Vagina (tissue), 2 donors: ENCODE measurements at places on chromosomes 5 and 9. TPM values are rescaled to one million over a fixed set of nuclear protein-coding genes. Genes with fewer than 3 reads are reported as not detected.
A peak's percentile ranks its signal among the peaks of the same experiment; 100 is the strongest.

Gene TMEM232
- 4.2 TPM for total RNA-seq

Gene ASPN
- total RNA-seq = 2.9 TPM

Gene SOHLH1
- not detected for total RNA-seq

Gene KIF20A
- 2.5 TPM for total RNA-seq

Gene ARID3C
- total RNA-seq = not detected

Gene CD14
- total RNA-seq = 48.4 TPM

Gene PDE8B
- 5.9 TPM for total RNA-seq

Gene CAMK4
- total RNA-seq = 11.8 TPM

Gene ZNF618
- total RNA-seq = 7.4 TPM

Gene RASEF
- 7.6 TPM for total RNA-seq

Gene SOX30
- not detected for total RNA-seq

Gene LEAP2
- 4.2 TPM for total RNA-seq

Gene MYOZ3
- not detected for total RNA-seq

Gene AGPAT2
- total RNA-seq = 87.2 TPM

Gene CRAT
- 59.9 TPM for total RNA-seq

- DNase-seq = no peak
Observed at GRCh38 chr5:15904899-15905830, 274.4 kb downstream of the MARCHF11 start.

GRCh38 chr5:147819261-147819770, 12.2 kb downstream of the SPINK1 start:
- DNase-seq = no peak

DNA sequence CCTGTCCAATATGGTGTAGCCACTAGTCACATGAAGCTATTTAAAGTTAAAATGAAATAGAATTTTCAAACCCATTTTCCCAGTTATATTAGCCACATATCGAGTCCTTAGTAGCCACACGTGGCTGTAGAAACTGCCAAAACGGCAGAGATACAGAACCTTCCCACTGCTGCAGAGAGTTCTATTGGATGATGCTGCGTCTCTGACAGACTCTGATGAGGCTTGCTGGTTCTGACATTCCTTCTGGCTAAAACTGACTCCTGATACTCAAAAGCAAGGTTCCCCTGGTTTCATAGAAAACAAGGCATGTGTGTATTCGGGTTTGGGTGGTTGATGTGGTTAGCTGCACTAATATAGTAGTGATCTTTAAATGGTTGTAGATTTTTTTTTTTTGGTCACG, 91.5 kb downstream of the TLE4 start:
- no peak for DNase-seq

DNA sequence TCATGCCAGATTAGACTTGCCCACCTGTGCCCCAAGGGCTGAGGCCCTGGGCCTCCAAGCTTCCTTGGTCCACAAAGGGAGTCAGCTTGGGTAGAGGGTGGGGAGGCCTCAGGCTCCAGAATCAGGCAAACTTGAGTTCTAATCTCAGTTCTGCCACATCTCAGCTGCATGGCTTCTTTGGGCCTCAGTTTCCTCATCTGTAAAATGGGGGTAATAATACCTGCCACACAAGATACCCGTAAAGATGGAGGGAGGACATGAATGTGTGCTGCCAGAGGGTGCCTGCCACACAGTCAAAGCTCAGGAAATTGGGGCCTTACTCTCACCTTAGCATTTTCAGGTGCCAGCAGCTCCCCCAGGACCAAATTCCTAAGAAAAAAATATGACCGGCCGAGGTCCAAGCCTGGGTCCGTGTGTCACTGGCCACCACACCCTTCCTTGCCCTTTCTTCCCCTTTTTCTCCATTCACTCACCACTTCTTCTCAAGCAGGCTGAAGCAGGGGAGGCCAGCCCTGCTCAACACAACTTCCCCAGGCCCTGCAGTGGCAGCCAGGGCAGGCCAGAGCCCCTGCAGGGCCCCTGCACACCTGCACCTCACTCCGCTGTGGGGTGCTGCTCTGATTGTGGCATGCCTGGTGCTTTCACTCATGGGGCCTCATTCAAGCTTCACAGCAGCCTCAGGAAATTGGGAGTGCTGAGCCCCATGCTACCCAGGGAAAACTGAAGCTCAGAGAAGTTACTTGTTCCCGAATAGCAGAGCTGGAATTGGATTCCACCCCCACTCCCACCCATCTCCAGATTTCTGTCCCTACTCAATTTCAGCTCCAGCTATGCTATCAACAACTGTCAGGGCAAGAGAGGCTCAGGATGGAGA, 3.9 kb downstream of the RGS14 start:
- DNase-seq = no peak

GRCh38 chr5:122967625-122968024, 68.9 kb downstream of the PPIC start:
- DNase-seq = no peak

DNA sequence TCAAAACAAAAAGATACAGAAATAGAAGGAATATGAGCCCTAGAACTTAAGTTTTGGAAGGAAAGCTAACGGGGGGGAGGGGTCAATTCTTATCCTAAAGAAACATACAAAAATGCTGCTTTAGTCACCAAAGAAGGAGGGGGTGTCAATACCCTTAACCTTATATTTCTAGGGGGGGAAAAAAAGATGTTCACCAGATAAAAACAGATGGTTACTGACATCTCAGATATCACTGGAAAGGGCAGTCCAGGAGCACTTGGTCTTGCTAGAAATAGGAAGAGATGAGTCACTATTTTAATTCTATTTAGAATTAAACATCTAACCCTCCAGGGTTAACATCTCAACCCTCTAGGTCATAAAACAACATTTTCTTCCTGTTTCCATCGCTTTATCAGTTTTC, 1.7 kb downstream of the DIAPH1 start:
- no peak for DNase-seq

- DNase-seq = peak; percentile 84
Observed at GRCh38 chr5:141493500-141494422, 4.9 kb downstream of the PCDHGC5 start.

GRCh38 chr5:150058480-150059126, 27.8 kb downstream of the CSF1R start:
- no peak for DNase-seq

DNA sequence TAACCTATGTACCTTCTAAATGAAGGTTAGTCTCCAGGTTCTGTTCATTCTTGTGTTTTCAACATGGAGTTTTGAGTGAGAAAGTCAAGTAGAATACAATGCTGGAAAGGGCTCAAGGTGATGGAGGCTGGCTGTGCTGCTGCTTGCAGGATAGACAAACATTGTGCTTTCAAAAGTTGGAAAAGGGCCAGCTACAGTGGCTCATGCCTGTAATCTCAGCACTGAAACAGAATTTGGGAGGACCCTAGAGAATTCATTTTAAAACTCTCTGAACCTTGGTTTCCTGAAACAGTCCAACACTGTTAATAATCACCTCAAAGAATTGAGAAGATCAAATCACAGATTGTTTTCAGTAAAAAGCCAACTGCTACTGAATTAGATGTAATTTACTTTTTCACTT, 15.4 kb upstream of the IARS1 start:
- no peak for DNase-seq

DNA sequence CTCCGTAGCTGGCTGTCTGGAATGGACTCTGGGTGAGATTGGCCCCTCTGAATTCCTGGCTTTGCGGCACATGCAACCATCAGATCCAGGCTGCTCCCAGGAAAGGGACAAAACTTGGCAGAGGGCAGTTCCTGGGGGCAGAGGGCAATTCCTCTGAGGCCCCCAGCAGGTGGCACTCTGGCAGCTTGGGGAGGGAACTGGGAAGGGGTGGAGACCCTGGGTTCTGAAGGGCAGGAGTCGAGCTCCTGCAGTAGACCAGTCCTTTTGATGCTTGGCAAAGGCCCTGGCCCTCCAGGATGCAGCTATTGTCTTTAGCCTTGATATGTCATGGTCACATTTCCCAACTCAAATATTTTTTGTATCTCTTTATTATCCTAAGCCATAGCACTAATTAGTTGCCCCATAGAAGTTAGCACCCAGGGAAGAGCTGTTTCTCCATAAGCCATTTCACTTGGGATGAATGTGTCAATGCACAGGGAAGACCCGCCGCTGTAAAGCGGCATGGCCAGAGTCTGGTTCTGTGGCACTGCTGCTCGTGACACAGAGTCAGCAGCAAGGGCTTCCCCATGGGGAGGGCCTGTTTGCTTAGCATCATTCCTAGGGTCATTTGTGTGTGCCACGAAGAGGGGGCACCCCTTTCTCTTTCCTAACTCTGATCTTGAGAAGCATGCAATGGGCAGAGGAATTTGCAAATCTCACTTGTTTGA, 51.2 kb upstream of the CDK20 start:
- DNase-seq = no peak

DNA sequence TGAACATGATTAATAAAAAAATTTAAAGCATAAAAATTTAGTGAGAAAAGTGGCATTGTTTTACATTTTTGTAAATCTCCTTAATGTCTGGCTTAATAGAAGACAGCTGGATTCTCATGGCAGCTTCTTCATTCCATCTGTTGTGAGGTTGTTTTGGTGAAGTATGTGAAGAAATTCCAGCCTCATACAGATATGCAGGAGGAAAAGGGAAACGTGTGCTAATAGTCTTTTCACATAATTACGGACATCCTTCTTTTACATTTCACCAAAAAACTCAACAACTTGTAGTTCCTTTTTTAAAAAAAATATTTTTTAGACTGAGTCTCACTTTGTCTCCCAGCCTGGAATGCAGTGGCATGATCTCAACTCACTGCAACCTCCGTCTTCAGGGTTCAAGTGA, 46.9 kb downstream of the HACD4 start:
- no peak for DNase-seq

- no peak for DNase-seq
Observed at GRCh38 chr5:139282197-139282557, 11.4 kb upstream of the MATR3 start.

DNA sequence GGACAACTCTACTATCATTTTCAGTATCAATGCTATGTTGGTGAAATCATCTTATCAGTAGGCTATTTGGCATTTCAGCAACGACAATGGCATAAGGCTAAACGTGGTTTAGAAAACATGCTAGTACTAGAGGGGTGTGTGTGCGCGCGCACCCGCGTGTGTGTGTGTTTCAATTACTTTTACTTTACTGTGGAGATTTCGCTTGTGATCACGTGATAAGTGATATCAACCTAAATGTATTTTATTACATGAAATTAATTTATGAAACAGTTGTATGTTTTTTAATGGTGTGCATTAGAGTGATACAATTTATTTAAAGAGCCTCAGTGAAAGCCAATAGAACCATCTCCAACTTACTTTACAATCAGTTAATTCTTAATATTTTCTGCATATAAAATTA, 587.9 kb upstream of the ITGA1 start:
- DNase-seq = no peak

DNA sequence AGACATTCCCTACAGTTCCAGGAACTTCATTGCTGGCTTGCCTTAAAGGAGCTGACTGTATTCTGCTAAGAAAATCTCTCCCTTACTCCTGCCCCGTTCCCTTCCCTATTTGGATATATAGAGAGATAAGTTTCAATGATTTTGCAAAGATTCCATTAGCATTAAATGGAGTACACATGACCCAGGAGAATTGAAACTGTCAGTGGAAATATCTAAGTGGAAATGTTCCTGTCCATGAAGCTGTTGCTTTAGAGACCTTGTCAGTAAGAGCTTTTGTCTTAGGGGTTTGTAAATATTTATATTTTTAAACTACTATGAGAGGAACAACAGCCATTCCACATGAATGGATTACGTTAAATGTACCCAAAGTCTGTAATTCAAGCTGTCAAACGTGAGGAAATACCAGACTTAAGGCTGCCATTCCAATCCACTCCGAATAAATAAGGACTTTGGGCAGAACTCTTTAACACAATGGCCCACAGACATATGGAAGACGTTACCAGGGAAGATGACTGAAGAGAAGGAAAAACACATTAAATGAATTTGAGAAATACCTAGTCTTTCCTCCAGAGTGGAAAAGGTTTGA, 387.1 kb upstream of the PAPPA start:
- no peak for DNase-seq

DNA sequence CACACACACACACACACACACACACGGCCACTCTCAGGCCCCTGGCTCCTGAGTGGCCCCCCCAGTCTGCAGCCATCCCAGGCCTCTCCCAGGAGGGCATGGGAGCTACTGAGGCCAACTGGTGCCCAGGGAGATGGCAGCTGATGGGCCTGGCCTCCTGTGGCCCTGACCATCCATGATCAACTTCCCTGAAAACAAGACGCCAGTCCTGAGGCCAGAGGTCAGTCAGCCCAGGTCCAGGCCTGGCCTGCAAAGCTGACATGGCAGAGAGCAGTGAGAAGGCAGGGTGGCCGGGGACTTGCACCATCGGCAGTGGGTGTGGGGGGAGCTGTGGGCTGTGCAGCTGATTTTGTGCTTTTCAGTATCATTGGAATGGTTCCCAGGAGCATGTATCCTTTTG, 47.0 kb downstream of the SARDH start:
- DNase-seq = no peak

DNA sequence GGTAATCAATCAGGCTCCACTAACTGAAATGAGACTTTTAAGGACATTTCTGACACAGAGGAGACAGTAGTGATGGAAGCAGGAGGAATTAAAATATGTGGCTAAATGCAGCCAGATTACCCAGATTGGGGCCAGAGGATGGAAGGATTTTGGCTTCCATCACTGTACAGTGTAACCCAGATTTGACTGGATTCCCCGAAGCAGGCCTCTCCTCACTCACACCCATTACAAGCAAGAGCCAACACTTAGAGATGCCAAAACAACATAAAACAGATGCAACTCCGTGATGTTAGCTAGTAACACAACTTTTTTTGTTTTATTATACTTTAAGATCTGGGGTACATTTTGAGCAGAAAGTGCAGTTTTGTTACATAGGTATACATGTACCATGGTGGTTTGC, 17.6 kb downstream of the TEK start:
- no peak for DNase-seq

GRCh38 chr9:121133104-121133816, 58.5 kb downstream of the CNTRL start:
- DNase-seq = no peak

DNA sequence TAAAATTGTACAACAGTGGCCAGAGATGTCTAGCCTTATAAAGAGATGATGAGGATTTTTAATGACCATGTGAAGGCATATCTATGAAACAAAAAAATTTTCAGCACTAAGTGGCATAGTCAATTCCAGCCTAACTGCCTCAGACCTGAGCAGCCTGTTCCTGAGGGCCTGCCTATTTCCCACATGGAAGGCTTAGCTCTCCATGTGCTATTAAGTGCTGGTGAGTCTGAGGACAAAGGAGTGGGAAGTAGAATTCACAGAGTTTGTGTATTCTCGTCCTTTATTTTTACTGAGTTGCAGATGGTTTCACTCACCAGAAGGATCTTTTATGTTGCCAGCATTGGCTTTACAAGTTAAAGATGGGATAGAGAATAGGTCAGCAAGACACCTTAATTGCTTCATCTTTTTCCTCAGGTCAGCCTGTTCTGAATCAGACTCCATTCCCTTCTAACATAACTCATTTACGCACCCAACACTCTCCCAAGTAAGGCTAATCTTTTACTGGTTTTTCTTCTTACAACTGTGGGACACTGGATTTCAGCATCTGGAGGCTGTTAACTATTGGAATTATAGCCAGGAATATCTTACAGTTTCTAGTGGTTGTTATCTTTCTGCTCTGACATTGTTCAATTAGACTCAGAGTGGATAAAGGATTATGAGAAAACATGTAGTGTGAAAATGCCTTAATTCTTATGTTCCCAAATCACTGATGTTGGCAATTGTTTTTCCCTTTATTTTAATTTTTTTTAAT, 76.8 kb downstream of the ISOC1 start:
- no peak for DNase-seq

GRCh38 chr5:174937201-174938123, 213.1 kb downstream of the MSX2 start:
- no peak for DNase-seq

GRCh38 chr9:30524311-30524710, 1860.1 kb upstream of the ACO1 start:
- no peak for DNase-seq

- no peak for DNase-seq
Observed at GRCh38 chr9:112750764-112751055, 150 bp downstream of the SNX30 start.

- DNase-seq = no peak
Observed at GRCh38 chr5:142242272-142242671, 82.5 kb downstream of the SPRY4 start.
